Midbrain (tissue), 1 donor: ENCODE measurements at places on chromosomes 7 and 10.

DNA sequence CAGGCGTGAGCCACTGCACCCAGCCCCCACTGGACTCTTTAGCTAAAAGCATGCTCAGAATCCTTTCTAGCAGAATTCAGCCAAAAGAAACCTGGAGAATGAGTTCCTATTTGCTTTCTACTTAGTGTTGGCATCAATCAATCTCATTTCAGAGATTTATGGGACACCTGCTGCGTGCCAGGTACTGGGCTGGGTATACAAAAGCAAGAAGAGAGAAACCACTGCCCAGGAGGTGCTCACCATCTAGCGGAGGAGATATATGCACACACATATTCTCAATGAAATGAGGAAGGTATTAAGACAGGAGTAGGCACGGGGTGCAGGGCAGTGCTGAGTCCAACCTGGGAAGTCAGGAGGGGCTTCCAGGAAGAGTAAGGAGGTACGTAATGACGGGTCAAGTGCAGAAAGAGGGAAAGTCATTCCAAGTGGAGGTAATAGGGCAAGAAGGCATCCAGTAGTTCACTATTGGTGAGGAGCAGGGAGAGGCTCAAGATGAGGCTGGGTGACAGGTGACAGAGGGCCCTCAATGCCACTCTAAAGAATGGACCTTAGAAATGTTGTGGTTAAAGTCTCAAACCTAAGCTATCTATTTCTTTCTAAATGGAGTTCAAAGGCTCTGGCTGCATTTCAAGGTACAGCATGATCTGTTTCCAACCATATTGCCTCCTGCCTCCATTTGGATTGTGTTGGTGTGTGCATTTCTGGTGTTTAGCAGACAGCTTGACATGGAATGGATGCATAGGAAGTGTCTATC is 22.1 kb downstream of the ABLIM1 start:
- DNase-seq = no peak

DNA sequence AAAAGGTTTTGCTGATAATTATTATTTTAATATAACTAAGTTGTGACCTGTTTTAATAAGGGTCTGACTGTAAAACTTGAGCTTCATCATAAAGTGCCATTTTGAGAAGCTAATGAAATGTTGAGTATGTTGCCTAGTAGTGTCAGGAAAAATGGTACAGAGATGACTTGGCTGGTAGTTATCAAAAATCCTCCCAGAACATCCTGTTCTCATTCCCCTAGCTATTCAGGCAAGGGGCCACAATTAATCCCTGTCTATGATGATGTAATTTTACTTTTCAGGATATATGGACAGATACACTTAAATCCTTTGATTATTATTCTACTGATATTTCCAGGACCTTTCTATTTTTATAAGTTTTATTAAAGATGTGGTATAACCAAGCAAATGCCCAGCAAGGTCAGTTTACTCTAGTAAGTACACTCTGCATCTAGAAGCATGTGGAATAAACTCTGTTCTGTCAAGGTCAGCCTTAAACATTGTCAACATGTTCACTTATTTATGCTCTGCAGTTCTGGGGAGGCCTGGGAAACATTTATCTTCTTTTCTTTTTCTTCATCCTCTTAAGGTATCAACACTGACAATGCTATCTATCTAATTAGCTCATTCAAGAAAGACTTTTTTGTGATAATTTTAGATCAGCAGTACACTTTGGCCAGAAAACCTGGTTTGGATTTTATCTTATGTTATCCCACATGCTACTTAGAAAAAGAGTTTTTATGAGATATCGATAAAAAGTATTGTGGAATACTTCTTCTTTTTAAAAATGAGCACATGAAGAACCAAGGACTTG is 32.1 kb downstream of the BTRC start:
- DNase-seq = no peak

GRCh38 chr7:81704595-81704994 is 65.3 kb downstream of the HGF start:
- no peak for DNase-seq

- peak; percentile 12 for DNase-seq
Measured at GRCh38 chr10:24307696-24308485, 99.0 kb downstream of the KIAA1217 start.

GRCh38 chr10:29240986-29241660 is 47.7 kb upstream of the LYZL1 start:
- peak; percentile 66 for DNase-seq

DNA sequence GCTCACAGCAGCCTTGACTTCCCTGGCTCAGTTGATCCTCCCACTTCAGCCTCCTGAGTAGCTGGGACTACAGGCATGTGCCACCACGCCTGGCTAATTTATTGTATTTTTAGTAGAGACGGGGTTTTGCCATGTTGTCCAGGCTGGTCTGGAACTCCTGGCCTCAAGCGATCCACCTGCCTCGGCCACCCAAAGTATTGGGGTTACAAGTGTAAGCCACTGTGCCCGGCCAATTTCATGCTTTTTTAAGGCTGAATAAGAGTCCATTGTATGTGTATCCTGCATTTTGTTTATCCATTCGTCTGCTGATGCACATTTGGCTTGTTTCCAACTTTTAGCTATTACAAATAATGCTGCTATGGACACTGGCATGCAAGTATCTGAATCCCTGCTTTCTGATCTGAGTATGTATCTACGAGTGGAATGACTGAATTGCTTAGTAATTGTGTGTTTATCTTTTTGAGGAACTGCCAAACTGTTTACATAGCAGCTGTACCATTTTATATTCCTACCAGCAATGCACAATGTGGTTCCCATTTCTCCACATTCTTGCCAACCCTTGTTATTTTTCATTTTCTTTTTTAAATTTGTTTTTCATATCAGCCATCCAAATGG is 37.3 kb upstream of the TPST1 start:
- no peak for DNase-seq

- peak; percentile 31 for DNase-seq
Measured at GRCh38 chr10:28984431-28984830, 304.4 kb upstream of the LYZL1 start.

- no peak for DNase-seq
Measured at GRCh38 chr7:945556-946255, 8.8 kb downstream of the ADAP1 start.

DNA sequence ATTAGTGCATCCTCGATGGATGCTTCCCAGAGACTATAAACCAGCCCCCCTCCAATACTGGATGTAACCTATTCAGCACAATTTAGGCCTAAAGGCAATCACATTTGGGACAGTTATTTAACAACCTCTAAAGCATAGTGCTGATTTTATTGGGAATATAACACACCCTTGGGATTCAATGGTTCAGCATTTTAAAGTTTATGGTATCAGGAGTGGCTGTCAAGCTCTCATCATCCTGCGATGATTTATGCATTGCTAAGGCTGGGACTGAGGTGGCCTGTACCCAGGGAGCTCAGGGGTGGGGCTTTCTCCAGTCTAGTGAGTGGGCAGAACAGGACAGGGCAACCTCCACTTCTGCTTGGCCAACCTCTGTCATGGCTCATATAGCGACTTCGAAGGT is 464.9 kb downstream of the INHBA start:
- DNase-seq = no peak

DNA sequence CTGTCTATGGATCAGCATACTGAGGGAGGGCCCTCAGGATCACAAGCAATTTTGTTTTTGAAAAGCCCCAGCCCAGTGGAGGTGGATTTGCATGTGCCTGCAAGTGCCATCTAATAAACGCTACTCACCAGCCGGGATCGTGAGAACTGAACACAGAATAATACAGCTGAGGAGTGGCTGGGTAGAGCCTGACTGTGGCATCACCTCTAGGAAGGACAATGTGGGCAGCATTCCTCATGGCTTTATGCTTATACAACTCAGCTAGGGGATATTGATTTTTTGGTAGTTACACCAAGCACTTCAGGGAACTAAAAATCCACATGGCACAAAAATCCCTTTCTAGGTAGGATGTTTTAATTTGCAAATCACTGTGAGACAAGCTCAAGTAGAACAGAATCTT is 72.7 kb upstream of the PALS2 start:
- DNase-seq = no peak

DNA sequence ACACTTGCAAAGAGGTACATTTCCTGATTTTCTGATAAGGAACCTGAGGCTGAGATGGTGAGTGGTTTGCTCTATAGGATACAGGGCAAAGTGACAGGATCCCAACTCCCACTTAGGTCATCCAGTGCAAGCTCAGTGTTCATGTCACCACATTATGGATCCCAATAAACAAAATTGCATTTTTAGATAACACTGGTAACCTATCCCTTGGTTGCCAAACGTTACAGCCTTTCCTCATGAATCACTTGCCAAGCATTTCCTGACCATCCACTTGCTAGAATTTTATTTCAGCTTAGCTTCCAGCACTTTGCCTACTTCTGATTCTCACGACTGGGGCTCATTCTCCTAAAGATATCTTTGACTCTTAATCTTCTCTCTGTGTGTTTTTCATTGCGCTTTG is 131.4 kb upstream of the ODAD2 start:
- DNase-seq = no peak

DNA sequence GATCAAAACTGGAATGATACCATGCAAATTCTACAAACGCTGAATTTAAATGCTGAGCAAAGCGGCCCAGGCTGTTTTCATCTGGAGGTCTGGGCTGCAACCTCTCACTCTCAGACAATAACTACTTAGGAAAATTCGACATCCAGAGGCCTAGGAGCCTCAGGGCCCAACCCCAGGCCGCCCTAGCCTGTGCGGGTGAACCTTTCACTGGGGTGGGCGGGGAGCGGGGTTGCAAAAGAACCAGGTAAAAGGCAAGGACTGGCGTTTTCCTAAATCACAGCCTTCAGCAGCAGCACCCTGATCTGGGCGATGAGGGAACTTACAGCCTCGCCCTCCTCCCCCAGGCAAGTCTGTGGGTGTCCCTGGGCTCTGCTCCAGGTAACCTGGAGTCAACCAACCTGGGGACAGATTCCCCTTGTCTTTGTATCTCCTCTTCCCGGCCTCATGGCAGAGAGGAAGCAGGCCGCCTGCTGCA is 33.4 kb downstream of the CALML5 start:
- DNase-seq = no peak

DNA sequence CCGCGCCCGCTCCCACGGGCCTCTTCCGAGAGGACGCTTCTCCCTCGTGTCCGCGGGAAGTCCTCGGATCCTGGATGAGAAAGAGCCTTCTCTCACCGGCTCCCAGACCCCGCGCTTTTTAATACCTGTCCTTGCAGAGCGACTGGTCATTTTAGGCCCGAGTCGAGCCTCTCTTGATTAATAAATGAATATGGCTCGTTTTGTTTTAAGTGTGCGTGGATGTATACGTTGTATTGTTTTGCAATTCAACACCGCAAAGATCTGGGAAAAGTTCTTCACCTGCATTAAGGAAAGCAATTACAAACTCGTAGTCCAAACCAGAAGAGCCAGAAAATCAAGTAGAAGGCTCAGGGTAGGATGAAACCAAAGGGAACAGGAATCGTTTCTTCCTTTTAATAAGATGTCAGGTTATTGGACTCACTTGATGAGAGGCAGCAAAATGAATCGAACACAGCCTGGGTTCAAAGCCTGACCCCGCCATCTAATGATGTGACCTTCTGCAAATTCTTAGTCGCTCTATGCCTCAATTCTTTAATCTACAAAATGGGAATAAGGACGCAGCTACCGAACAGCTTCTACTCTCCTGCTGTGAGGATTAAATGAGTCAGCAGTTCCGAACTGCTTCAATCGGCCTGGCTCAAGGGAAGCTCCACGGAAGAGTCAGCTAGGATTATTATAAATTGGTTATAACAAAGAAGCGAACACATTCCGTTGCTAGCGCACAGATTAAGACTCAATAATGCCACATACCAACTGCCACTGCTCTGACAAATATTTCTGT is 277.8 kb upstream of the NEBL start:
- peak; percentile 27 for DNase-seq

DNA sequence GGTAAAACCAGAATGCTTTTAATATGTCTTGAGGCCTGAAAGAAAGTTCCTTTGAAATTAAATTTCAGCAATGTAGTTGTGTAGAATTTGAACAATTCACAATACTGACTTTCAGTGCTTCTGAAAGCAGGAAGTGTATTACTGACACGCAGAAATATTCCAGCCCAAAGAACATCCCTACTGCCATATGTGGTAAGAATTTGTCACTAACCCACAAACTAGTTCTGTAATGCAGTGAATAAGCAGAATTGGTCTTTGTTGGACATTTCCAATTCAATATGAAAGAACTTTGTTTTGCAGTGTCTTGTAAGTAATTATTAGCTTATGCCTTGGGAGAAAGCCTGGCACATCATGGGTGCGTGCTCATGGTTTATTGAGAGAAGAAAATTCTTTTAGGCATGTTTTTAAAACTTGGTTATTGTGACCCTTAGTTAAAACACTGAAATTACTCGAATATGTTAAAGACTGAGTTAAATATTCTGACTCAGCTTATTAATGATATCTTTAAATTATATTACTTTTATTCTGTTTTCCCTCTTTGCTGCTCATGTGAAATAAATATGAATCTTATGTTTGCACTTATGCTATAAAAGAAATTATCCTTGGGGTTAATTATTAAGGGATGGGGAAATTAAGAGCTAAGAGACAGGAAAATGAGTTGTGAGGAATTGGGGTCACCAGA is 33.4 kb downstream of the PTPN12 start:
- DNase-seq = peak; percentile 62

- no peak for DNase-seq
Measured at GRCh38 chr7:138903186-138903820, 77.9 kb downstream of the KIAA1549 start.

- no peak for DNase-seq
Measured at GRCh38 chr10:54470324-54470631, 330.8 kb downstream of the PCDH15 start.

DNA sequence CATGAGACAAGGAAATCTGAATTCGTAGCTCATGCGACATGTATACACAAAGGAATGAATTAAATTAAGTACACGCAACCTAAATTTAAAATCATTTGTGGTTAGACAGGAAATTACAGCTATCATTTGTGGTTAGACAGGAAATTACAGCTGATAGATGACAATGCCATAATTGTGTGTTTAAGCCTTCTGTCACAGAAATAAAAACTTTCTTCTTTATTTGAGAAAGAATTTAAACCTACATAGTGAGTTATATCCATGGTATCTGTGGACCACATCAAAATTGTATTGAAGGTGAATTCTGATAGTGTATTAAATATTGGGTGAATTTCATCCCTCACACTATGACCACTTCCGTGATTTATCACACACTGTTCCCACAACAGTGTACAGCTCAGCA is 362.9 kb downstream of the MAGI2 start:
- no peak for DNase-seq

DNA sequence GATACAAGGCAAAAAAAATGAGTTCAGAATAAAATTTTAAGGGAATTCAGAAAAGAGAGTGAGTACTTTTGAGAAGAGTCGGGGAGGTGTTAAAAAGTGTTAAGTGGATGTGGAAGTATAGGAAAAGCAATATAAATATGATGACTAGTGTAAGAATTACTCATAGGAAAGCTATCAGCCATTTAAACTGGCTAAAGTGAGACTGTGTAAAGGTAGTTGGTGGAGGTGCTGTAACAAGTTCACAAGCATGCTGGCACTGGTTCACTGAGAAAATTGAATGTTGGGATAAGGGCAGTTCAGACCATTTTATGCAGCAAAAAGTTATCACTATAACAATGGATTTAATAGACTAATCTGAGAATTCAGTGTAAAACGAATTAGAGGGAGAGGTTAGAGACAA is 179.0 kb upstream of the DKK1 start:
- no peak for DNase-seq

- no peak for DNase-seq
Measured at GRCh38 chr7:14714161-14714728, 188.3 kb downstream of the DGKB start.
